AG09309 (cell line): ENCODE measurements at places on chromosomes 16 and 17.

DNA sequence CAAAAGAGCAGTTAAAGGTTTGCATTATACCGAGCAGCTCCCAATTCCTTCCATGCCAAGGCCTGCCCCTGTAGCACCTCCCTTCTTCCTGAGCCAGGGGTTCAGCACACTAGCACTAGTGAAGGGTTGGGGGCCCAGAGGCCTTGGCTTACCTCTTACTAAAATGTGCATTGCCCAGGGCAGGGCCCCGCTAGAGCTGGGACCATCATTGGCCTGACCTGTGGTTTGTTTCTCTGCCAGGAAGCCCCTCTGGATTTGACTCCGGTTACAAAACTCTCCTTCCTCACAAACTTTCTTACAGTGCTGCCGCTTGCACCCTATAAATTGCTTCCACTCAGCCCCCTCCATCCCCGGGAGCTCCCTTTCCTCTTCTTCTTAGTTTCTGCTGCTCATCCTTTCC, 33.8 kb downstream of the MPRIP start:
- DNase-seq: no peak

- DNase-seq: no peak
Measured at GRCh38 chr17:35171834-35172233, 22.4 kb downstream of the SLC35G3 start.

GRCh38 chr17:7435676-7436555, 681 bp downstream of the TMEM102 start:
- no peak for DNase-seq

DNA sequence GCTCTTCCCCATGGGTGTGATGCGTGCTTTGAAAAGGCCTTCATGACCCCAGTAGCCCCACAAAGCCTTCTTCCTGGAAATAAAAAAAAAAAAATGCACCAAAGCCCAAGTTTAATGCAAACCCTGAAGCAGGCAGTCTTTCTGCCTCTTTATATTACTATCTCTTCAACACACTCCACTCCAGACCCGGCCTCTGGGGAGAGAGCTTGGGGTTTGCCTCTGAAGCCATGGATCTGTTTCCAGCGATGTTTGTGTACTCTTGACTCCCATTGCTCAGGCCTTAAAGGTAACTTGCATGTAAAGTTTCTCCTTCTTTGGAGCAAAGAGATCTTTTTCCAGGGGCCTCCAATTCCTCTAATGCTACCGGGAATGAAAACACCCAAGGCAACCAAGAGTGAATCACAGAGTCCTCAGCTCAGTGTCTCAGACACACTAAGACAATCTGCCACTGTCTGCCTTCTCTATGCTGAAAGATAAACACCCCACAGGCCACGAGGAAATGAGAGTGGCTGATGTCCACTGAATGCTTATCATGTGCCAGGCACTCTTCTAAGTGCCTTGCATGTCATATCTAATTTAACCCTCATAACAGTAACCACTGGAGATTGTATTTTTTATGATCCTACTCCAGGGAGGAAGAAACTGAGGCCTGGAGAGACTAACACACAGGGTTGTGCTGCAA, 56.4 kb upstream of the AKTIP start:
- no peak for DNase-seq

- DNase-seq: no peak
Measured at GRCh38 chr17:74192950-74193781, 10.3 kb upstream of the RPL38 start.

- DNase-seq: no peak
Measured at GRCh38 chr16:51630076-51630475, 479.0 kb upstream of the SALL1 start.

DNA sequence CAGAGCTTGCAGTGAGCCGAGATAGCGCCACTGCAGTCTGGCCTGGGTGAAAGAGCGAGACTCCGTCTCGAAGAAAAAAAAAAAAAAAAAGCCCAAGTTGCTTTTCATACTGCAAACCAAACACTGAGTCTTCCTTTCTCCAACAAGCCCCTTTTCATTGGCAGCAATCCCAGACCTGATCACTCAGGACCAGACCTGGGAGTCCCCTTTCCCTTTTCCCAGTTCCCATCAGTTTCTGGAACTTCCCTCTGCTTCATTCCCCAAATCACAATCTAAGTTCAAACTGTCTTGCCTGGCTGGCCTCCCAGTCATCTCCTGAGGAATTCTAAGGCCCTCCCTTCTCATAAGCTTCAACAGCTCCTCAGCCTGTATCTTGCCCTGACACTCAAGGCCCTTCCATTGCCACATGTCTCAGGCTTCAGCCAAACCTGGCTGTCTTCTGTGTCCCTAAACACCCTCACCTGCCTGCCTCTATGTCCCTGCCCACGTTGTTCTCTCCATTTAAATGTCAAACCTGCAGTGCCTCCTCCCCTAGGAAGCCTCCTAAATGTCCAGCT, 11.8 kb upstream of the PHF12 start:
- DNase-seq: no peak

GRCh38 chr17:44095388-44095646, 24.8 kb downstream of the G6PC3 start:
- no peak for DNase-seq

DNA sequence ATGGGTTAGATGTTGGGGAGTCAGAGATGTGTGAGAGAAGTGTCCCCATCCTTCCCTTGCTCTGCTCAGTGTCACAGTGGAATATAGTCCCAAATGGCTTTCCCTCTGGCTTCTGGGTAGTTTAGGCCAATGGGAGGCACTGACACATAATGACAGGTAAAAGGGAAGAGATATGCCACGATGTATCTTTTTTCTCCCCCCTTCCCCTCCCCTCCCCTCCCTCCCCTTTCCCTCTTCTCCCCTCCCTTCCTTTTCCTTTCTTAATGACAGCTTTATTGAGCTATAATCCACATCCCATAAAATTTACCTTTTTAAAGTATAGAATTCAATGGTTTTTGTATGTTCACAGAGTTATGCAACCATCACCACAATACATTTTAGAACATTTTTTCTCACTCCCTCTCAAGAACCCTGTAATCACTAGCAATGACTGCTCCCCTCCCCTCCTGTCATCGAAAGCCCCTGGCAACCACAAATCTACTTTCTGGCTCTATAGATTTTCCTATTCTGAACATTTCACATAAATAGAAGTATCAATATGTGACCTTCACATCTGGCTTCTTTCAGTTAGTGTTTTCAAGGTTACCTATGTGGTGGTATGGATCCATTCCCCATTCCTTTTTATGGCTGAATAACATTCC, 617 bp upstream of the CCR7 start:
- no peak for DNase-seq

DNA sequence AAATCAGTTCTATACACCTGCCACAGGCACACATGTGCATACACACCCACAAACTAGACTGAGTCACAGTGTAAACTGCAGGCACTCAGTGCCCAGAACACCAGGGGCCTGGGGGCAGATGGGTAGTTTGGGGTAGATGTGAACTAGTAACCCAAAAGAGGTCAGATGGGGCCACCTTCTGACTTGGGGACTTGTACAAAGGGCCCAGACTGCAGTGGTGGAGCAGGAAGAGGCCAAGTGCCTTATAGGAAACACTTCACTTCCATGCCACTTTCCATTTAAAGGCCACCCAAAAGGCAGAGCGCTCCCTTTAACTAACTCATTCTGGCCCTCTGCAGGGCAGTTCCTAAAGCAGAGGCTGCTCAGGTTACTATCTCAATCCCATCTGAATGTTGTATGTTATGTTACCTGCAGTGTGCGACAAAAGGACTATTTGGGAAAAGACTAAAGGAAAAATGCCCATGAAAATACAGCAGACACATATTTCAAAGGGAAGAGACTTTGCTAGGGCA, 27.8 kb upstream of the ERN1 start:
- DNase-seq: no peak

DNA sequence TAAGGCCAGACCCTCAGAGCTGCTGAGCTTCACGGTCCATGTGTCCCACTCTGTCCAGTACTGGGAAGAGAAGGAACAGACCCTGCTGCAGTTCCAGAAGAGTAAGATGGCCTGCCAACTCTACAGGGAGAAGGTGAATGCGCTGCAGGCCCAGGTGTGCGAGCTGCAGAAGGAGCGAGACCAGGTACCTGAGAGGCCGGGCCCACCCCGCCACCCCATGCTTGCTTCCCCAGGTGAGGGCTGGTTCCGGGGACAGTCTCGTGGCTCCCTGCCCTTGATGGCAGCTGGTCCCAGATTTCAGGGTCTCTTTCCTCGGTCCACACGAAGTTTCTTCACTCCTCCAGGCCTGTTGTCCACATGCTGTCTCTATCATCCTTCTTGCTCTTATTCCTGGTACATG, 20.9 kb downstream of the CARD14 start:
- no peak for DNase-seq

GRCh38 chr17:63998721-63999679, 849 bp downstream of the PRR29 start:
- no peak for DNase-seq

- no peak for DNase-seq
Measured at GRCh38 chr16:28985211-28986041, 574 bp downstream of the LAT start.

DNA sequence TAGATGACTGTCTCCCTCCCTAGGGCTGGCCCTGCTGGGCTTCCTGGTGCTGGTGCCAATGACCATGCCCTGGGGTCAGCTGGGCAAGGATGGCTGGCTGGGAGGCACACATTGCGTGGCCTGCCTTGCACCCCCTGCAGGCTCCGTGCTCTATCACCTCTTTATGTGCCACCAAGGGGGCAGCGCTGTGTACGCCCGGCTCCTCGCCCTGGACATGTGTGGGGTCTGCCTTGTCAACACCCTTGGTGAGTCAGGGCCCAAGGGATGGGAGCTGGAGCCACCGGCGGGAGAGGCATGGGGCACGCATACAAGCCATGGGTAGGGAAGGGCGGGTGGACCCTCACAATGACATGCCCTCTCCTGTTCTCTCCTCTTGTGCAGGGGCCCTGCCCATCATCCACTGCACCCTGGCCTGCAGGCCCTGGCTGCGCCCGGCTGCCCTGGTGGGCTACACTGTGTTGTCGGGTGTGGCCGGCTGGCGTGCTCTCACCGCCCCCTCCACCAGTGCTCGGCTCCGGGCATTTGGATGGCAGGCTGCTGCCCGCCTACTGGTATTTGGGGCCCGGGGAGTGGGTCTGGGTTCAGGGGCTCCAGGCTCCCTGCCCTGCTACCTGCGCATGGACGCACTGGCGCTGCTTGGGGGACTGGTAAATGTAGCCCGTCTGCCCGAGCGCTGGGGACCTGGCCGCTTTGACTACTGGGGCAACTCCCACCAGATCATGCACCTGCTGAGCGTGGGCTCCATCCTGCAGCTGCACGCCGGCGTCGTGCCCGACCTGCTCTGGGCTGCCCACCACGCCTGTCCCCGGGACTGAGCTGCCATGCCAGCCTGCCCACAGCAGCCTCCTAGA, 2.2 kb downstream of the PAQR4 start:
- no peak for DNase-seq

DNA sequence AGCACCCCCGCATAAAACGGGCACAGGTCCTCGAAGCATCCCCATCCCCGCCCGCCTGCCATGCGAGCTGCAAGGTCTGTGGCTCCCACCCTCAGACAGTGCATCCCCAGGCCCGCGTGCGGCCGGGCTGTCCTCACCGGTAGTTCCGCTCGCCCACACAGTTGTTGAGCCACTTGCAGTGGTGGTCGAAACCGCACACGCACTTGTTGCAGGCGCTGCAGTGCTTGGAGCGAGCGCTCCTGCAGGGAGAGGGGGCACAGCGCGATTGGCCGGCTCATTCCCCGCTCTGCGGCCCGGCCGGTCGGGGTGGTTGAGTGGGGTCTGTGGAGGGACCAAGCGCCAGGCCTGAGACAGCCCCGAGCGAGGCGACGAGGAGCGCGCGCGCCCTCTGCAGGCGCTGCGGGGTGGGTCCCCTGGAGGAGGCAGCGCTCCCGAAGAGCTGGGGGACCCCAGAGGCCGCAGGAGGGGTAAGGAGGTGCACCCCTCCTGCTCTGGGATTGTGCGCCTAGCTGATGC, 6.0 kb upstream of the TPPP3 start:
- no peak for DNase-seq

GRCh38 chr17:18891541-18891940, 33.6 kb downstream of the PRPSAP2 start:
- DNase-seq: no peak

DNA sequence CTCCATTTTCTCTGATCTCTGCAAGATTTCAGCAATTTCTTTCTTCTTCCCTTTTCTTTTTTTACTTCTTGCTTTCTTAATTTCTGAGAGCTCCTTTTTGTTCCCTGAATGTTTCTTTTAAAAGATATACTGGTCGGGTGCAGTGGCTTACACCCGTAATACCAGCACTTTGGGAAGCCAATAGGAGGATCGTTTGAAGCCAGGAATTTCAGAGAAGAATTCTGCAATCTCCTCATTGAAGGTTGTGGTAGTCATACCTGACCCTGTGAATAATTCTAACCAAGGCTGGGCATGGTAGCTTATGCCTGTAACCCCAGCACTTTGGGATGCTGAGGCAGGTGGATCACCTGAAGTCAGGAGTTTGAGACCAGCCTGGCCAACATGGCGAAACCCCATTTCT, 15.6 kb upstream of the ABCC1 start:
- DNase-seq: no peak

- no peak for DNase-seq
Measured at GRCh38 chr17:72937707-72938106, 154.8 kb downstream of the SLC39A11 start.

- DNase-seq: no peak
Measured at GRCh38 chr16:70250748-70251628, 752 bp downstream of the EXOSC6 start.

- no peak for DNase-seq
Measured at GRCh38 chr17:56641894-56642293, 48.4 kb downstream of the NOG start.

DNA sequence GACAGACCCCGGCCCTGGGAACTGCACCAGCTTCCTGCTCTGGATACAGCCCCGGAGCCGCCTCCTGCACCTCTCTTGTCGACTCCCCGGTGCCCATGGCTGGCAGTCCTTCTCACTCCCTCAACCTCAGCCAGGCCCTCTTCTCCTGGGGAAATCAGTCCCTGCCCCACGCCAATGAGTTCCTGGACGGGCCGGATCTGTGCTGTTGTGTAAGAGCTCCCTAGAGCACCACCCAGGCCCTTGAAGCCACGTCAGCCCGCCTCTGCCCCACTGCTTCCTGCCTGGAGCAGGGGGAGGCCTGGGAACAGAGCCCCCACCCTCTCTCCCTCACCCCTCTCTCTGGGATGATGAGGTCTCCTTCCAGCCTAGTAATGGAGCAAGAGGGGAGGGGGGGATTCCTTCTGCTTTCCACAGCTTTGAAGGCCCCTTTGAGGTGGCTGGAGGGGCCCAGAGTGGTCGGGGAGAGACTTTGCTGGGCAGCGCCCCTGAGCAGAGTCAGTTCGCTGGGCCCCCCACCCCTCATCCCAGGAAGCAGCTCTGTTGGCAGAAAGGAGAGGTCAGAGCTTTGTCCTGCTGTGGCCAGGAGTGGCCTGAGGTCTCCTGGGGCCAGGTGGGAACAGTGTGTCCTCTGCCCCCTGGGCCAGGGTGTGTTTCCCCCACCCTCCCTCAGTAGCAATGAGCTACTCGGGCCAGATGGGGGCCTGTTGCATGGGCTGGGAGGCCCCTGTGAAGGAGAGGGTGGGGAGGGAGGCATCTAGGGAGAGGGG, 3.8 kb downstream of the PRR29 start:
- no peak for DNase-seq

- DNase-seq: no peak
Measured at GRCh38 chr16:78200023-78200389, 100.6 kb downstream of the WWOX start.
